ENCODE measurements at places on chromosomes 5 and 9.
A peak's percentile ranks its signal among the peaks of the same experiment; 100 is the strongest.

DNA sequence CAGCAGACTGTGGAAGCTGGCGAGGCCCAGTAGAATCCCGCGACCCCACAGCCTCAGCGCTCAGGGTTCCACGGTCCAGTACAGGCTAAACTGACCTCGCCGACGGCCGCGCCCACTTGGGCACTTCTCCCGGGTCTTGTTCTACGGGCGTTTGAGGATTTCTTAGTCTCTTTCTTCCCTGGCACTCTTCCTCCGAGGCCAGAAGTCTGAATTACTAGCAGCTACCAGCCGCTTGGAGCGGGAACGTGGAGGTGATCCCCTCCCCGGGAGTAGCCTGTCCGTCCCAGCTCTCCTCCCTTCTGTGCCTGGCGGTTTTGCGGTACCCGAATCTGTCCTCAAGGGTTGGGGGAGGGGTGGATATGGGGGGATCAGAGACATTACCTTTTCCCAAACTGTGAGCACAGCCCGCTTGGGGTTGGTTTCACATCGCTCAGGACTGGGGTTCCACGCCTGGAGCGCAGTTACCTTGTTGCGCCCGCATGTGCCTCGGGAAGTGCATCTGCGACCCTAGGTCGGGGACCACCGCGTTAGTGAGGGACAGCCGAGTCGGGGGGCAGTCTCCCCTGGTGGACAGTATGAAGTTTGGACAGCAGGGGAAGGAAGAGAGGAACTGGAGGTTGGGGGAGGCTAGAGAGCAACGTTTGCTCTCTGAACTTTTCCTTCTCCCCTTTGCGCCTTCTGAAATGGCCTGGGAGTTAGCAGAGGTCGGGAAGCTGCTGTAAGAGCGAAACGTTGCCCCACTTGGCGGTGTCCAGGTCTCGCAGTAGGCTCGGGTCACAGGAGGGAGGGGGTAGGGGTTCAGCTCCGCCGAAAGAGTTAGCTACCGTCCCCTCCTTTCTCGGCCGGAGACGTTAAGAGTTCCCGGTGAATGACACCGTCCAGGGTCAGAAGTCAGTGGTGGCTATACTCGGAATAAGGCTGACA lies 190.8 kb downstream of the MEF2C start:
- DNase-seq: no peak

GRCh38 chr9:23088932-23089364 lies 642.3 kb downstream of the DMRTA1 start:
- no peak for DNase-seq

GRCh38 chr5:1961304-1961946 lies 78.7 kb upstream of the IRX4 start:
- DNase-seq: no peak

DNA sequence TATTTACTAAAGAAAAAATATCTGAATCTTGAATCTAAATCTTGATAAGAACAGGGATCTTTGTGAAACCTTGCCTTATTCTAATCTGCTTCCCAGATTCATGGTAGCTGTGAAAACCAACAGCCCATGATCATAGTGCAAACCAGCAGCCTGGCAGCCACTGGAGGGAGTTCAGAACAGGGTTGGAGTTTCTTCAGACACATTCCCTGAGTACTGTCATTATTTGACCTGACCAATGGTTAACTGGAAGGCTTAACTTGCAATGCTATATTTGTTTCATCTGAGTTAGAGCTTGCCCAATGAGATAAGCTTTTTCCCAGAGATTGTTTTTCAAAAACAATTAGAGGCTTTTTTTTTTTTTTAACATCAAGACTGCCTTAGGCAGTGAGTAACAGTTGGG lies 47.8 kb downstream of the LOX start:
- no peak for DNase-seq

- no peak for DNase-seq
Observed at GRCh38 chr5:117652036-117652957, 1077.7 kb upstream of the SEMA6A start.

DNA sequence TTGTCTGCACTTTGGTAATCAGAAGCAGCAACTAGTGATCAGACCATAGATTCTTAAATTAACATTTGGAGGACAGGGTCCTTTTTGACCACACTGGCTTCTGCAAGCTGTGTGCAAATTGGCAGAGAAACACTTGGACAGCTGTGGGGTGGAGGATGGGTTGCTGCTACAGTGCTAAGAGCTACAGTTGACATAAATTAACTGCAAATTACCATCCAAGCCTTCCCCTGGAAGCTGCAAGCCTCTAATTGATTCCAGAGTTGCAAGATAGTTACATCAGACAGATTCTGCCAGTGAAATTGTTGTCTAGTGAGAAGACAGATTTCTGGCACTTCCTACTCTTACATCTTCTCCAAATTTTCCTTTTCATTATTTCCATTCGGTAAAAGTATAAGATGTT lies 517.7 kb downstream of the DIRAS2 start:
- no peak for DNase-seq

GRCh38 chr5:89604342-89604741 lies 721.4 kb upstream of the MEF2C start:
- DNase-seq: no peak

DNA sequence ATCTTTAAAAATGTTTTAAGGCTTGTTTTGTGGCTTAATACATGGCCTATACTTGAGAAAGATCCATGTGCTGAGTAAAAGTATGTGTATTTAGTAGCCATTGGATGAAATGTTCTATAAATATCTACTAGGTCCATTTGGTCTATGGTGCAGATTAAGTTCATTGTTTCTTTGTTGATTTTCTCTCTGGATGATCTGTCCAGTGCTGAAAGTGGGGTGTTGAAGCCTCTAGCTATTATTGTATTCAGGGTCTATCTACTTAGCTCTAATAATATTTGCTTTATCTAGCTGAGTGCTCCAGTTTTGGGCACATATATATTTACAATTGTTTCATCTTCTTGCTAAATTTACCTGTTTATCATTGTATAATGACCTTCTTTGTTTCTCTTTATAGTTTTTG lies 272.2 kb upstream of the NR4A3 start:
- no peak for DNase-seq

- peak; percentile 64 for DNase-seq
Observed at GRCh38 chr5:154610321-154611154, 132.5 kb upstream of the HAND1 start.

- no peak for DNase-seq
Observed at GRCh38 chr5:9716838-9717281, 86.7 kb upstream of the TAS2R1 start.

DNA sequence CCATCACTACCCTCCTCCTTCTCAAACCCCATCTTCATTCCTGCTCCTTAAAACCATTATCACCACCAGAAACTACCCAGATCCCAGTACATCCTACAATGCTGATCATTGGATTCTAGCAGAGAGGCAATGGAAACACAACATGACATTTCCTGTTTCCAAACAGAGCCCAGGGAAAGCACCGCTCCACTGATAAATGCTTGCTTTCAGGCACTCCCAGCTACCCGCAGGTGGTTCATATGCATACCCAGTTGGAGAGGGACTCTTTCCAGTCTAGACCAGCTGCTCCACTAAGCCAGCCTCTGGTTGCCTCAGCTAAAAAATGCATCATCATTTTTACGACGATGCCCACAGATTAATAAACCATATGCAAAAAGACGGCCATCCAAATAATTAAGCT lies 39.2 kb upstream of the ACO1 start:
- no peak for DNase-seq

GRCh38 chr5:148911386-148911785 lies 85.0 kb downstream of the ADRB2 start:
- no peak for DNase-seq

- DNase-seq: no peak
Observed at GRCh38 chr5:72364171-72364570, 44.0 kb downstream of the PTCD2 start.

- no peak for DNase-seq
Observed at GRCh38 chr5:42641336-42642005, 115.1 kb upstream of the CCDC152 start.
